Endodermal cell (in vitro differentiated cells): ENCODE measurements at places on chromosomes 16 and 17. TPM values are rescaled to one million over a fixed set of nuclear protein-coding genes. Genes with fewer than 3 reads are reported as not detected.

- DNase-seq, result no peak
Observed at GRCh38 chr16:56888806-56889205, 23.8 kb downstream of the SLC12A3 start.

DNA sequence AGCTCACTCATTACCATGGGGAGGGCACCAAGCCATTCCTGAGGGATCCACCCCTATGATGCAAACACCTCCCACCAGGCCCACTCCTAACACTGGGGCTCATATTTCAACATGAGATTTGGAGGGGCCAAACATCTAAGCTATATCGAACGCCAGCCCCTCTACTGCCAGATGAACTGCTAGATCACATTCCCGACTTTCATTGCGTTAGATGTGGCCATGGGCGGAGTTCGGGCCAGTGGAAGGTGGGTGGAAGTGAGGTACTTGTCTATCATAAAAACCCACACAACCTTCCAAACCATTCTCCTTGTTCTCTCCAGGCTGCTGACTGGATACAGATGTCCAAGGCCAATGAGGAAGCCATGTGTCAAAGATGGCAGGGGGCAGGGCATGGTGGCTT, 27.0 kb upstream of the ANKRD40CL start:
- DNase-seq, result no peak

DNA sequence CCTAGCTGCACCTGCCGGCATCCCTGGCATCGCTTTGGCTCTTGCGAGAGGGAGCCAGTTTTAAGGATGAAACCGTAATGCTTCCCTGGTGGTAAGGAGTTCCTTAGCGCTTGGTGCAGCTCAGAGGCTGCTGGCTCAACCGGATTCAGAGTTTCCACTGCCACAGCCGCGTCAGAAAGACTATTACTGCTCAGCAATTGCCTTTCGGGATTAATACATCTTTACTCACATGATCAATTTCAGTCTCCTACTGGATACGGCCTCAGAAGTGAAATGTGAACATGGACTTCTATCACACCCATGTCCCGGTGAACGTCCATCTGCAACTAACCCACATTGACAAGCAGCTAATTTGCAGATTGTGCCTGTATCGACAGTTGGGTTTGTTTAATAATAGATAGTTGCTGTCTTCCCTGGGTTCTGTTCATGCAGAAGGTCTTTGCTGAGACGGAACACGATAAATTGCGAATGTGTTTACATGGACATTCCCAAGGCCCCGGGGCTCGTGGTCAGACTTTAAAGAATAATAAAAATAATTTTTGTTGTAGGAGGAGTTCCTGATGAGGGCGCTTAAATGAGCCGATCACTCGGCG, 175.4 kb downstream of the ENGASE start:
- no peak for DNase-seq

SEPTIN1 gene
- total RNA-seq, result 1.1 and 1.3 TPM in 2 replicates

KIF2B gene
- not detected in 2 replicates for total RNA-seq

- peak; percentile 77 for DNase-seq
Observed at GRCh38 chr17:1491443-1492248, 840 bp downstream of the MYO1C start.

GRCh38 chr16:445566-445965, 20.1 kb downstream of the RAB11FIP3 start:
- DNase-seq, result no peak

DNA sequence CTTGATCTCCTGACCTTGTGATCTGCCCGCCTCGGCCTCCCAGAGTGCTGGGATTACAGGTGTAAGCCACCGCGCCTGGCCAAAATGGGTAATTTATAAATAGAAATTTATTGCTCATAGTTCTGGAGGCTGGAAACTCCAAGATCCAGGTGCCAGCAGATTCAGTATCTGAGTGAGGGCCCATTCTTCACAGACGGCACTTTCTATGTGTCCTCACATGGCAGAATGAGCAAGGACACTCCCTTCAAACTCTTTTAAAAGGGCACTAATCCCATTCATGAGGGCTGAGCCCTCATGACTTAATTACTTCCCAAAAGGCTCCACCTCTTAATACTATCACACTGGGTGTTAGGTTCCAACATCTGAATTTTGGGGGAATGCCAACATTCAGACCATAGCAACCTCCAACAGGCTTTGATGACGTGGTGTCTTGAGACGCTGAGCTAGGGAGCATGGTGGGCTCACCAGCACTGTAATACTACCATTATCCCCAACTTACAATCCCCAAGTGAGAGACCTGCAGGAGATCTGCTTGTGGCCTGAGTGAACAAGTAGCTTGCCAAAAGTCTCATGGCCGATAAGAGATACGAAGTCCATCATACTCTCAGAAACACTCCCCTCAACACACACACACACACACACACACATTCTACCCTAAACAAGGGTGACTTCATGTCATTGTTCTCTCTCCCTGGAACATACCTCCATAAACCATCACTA, 8.5 kb downstream of the CMTM4 start:
- DNase-seq, result no peak
